B cell (primary cell): ENCODE measurements at places on chromosomes 6 and 20.

- no peak for DNase-seq
These were observed 17.4 kb downstream of the TMEM242 start for GRCh38 chr6:157305670-157306653.

DNA sequence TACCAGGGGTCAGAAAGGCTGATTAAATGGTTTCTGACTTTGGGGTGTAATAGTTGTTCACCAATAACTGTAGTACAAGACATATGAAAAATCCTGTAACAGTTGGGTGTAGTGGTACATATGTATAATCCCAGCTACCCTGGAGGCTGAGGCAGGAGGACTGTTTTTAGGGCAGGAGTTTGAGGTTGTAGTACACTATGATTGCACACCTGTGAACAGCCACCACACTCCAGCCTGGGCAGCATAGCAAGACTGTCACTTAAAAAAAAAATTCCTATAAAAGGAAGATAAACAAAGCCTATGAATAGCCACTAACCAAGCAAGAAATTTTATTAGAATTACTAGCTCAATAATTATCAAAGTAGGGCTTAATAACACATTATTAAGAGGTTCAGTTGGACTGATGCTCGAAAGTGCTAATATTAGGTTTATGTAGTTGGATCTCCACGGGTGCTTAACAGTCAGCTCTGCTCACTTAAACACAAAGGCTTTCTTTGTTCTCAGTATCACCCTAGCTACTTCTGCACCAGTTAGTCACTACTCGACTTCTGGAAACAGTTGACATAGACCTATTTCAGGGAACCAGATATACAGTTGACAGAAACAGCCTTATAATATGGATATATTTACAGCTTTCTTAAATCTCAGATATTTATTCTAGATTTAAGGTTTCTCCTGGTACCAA lies 113.0 kb downstream of the MTFR2 start:
- DNase-seq, result no peak

DNA sequence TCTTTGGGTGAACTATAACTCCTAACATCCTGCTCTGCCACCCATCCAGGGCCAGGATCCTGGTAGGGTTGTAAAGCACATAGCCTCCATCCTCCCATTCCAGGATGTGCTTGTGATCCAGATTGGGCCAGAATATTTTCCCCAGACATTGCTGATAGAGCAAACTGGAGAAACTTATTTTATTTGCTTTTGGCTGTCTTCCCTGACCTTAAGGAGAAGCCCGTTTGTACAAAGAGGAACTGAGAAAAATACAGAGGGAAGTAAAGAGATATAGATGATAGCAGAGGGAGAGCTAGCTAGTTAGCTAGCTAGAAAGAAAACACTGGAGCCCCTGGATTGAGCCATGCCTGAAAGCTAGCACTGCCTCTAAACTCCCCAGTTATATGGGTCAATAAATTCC lies 9.0 kb upstream of the HDAC2 start:
- peak; percentile 52 for DNase-seq

DNA sequence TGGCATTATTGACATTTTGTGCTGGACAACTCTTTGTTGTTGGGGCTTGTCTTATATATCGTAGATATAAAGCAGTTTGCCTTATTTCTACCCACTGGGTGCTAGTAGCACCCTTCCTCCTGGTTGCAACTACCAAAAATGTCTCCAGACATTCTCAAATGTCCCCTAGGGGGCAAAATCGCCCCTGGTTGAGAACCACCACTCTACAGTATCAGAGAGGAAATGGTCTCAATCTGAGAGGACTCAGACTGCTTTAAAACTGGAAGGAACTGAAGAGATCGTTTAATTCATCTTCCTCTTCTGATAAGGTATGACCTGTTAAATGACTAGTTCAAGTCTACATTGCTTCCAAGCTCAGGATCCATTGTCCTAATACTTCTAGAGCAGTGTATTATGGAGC lies 14.9 kb downstream of the SH3BGRL2 start:
- no peak for DNase-seq

GRCh38 chr6:107729098-107729497 lies 95.0 kb downstream of the SCML4 start:
- no peak for DNase-seq

GRCh38 chr6:11272491-11273192 lies 40.2 kb upstream of the NEDD9 start:
- DNase-seq, result no peak

DNA sequence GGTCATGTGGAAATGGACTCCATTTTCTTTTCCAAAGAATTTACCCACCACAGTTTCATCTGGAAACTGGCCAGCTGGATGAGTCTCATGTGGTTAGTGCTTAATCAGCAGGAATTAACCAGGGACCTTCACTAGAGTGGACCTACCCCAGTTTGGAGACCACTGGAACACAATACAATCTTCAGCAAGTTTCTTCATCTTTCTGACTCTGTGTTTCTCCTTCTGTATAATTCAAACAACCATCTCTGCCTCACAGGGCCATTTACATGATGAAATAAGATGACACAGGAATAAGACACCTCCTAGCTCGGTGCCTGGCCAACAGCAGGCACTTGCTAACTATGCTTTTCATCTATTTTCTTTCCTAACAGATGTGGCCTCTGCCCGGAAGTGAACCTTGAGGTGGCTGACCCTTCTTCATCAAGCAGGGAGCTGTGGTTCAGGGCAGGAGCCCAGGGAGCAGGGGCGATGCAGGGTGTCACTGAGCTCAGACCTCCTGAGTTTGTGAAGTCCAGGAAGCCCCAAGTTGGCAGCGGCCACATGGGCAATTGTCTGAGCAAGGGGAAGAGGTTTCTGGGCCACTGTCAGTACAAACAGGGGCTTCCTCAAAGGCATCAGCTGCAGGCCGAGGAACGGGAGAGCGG lies 98.8 kb downstream of the SOD2 start:
- DNase-seq, result no peak

DNA sequence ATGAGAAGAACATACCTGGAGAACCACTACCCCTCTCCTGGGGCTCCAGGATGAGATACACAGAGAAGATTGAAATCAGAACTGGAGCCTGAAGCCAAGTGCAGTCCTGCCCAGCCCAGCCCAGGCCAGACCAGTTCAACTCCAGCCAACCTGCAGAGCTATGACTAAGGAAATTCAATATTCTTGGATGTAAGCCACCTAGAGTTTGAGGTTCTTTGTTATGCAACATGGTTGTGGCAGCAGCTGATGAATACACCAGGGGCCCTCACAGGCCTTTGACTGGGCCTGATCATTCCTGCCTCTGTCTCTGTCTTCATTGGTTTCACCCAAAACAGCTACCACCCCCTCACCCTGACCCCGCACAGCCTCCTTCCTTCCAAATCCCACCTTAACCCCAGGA lies 167.8 kb downstream of the LRFN2 start:
- DNase-seq, result no peak

DNA sequence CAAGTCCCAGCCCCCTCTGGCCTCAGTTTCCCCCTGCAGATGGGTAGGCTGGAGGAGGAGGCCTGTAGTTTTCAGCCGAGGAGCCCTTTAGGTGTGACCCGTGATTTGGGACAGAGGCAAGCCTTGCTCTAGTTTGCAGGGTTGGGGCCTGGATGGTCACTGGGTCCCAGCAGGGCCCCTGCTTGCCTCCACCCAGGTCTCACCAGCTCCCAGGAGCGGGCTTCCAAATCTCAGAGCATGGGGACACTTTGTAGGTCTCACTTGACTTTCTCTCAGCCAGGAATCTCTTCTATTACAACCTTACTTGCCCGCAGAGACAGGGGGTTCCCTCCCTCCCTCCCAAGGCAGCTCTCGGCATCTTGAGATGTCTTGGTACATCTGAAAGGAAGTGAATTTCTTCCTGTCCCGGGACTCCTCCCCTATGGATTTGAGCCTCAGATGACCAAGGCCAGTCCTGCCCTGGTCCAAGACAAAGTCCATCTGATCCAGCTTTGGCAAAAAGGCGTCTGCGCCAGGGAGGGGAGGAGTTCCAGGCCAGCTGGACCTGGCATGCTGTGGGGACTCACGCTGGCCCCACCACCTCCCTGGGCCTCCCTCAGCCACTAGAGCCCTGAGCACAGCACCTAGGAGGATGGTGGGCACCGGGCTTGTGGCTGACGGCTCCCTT lies 47.4 kb downstream of the SRC start:
- no peak for DNase-seq

DNA sequence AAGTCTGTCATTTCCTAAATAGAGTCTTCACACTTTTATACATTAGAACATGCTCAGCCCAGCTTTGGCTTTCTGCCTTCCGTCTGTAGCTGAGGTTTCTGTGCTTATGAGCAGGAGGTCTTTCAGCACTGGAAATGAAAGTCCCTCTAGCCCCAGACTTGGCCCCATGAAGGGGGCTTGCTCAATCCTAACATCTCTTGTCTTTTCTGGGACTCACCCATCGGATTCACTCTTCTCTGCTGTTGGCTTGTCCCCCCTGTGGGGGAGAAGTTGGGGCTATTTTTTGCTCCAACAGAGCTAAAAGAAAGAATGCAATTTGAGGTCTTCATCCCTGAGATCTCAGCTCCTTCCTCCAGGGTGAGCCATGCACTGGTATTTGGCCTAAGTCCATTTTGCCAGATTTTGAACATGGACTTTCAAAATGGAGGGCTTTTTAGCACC lies 177.7 kb downstream of the MRPL14 start:
- no peak for DNase-seq

- no peak for DNase-seq
These were observed 52.2 kb upstream of the FAM83C start for GRCh38 chr20:35344354-35344837.

- DNase-seq, result peak; percentile 54
These were observed 95.4 kb downstream of the OGFRL1 start for GRCh38 chr6:71383901-71384489.

DNA sequence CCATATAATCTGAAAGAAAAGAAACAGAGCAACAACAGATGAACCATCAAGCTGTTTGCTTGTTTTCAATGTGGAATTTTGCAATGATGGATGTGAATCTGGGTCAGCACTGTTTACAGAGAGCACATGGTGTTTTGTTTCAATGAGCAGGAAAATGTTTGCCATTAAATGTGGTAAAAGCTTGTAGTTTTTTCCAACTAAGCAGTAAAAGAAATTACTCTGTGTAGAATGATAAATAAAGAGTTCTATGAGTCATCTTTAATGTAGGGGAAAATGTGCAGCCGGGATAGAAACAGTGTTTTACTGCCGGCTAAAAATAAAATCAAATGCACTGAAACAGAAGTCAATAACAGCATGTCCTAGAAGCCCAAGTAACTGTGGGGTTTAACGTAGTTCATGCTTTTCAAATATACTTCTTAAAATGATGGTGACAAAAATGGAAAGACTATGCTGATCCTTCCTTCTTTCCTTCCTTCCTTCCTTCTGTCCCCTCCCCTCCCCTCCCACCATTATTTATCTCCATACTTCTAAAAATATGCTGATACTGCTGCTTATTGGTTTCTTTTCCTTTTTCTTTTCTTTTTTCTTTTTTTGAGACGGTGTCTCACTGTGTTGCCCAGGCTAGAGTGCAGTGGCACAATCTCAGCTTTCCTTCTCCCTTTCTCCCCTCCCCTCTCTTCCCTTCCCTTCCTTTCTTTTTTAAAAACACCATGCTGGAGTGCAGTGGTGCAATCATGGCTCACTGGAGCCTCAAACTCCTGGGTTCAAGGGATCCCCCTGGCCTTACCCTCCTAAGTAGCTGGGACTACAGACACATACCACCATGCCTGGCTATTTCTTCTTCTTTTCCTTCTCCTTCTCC lies 6.3 kb upstream of the NAA20 start:
- no peak for DNase-seq

DNA sequence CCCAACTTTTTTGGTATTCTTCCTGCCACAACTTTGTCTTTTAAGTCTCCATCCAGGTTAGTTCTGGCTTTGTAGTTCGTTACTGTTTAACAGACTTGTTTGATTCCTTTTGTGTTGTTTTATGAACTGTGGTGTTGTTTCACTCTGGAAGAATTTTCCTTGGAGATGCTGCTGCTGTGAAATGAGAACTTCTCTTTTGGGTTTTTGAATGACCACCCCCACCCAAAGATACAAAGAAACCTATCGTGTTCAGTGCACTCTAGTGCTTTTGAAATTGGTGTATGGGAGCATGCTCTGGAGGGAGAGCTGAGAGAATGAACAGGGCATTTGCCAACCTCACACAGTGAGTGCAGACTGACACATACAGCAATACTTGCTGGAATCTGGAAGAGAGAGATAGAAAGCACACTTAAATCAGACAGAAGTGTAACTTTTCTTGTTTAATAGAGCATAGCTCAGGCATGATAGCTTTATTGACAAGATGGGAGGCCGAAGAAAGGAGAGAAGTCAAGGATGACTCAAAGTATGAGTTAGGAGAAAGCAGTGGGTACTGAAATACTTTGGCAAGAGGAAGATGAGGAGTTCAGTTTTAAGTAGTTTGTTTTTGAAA lies 293.1 kb downstream of the SOX4 start:
- DNase-seq, result no peak

GRCh38 chr6:150033207-150033771 lies 8.0 kb upstream of the RAET1L start:
- no peak for DNase-seq

DNA sequence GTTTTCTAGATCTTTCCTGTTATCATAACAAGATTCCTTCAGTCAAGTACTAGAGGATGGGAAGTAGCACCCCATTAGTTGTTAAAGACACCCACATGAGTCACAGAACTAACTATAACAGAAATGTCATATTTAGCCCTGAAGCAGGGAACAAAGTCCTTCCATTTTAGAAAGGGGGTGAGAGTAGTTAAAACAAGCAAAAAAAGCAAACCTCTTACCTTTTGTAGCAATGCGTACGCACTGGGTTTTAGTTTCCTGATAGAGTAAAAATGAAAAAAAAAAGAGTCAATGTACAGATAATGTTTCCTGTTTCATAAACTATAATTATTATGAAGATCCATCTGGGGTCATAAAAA lies 163.7 kb upstream of the THEMIS start:
- no peak for DNase-seq

DNA sequence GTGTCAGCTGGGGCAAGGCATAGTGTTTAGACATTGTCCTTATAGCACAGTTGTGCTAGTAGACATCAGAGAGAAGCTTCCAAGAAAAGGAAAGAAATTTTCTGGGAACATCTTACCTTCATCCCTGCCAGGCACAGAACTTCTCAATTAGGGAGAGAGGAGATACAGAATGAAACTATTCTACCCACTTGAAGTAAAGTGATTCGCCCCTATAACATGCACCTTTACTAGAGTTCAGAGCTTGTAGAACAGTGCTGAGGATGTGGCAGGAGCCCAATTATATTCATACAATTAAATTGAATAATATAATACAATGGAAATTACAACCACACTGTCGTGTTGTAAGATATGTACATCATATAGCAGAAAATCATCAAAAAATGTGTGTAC lies 1063.9 kb upstream of the CITED2 start:
- DNase-seq, result no peak
